Erythroblast (primary cell): ENCODE measurements at places on chromosomes 6 and 20.
A peak's percentile ranks its signal among the peaks of the same experiment; 100 is the strongest.

- DNase-seq = no peak
Measured at GRCh38 chr6:34985236-34985635, 96.2 kb downstream of the ANKS1A start.

DNA sequence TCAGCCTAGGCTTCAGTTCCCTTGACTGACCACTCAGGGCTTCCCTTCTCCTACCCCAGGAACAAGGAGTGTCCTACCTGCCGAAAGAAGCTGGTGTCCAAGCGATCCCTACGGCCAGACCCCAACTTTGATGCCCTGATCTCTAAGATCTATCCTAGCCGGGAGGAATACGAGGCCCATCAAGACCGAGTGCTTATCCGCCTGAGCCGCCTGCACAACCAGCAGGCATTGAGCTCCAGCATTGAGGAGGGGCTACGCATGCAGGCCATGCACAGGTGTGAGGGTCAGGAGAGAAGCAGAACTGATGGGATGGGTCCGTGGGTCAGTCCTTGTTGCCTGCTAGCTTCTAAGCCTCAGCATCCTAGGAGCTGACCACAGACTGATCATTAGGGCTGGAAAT, 1.6 kb downstream of the RING1 start:
- no peak for DNase-seq

- no peak for DNase-seq
Measured at GRCh38 chr6:18985061-18985460, 597.9 kb downstream of the RNF144B start.

- DNase-seq = no peak
Measured at GRCh38 chr6:167683028-167683862, 143.5 kb upstream of the AFDN start.

GRCh38 chr6:6711832-6712448, 123.4 kb downstream of the LY86 start:
- no peak for DNase-seq

- peak; percentile 48 for DNase-seq
Measured at GRCh38 chr20:63230800-63231268, 4.9 kb upstream of the BIRC7 start.

GRCh38 chr6:121550491-121551010, 115.1 kb downstream of the GJA1 start:
- DNase-seq = no peak

GRCh38 chr20:48064929-48065328, 279.6 kb upstream of the SULF2 start:
- no peak for DNase-seq

DNA sequence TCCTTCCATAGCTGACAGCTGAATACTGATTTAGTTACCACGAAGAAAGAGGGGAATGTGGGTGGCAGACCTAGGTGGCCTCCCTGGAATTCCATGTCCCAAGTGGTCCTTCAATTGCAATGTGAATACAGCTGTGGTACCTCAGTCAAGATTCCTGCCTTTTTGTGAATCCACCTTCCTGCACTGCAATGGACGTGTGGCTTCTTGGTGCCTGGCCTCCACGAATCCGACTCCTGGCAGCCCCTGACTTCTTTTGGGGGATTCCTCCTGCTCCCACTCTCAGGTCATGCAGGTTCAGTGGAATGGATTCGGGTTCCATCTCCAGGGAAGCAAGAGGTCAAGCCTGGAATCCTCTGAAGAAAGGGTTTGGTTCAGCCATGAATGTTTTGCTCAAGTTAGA, 117.8 kb downstream of the DACT2 start:
- DNase-seq = no peak

GRCh38 chr6:5674141-5674540, 332.6 kb downstream of the NRN1 start:
- DNase-seq = no peak

- no peak for DNase-seq
Measured at GRCh38 chr6:166297606-166298005, 10.6 kb downstream of the PRR18 start.

GRCh38 chr6:168962886-168963285, 290.8 kb downstream of the THBS2 start:
- no peak for DNase-seq

- no peak for DNase-seq
Measured at GRCh38 chr6:98764373-98764911, 69.9 kb upstream of the POU3F2 start.

- peak; percentile 73 for DNase-seq
Measured at GRCh38 chr6:44219053-44219814, 2.5 kb downstream of the MYMX start.

DNA sequence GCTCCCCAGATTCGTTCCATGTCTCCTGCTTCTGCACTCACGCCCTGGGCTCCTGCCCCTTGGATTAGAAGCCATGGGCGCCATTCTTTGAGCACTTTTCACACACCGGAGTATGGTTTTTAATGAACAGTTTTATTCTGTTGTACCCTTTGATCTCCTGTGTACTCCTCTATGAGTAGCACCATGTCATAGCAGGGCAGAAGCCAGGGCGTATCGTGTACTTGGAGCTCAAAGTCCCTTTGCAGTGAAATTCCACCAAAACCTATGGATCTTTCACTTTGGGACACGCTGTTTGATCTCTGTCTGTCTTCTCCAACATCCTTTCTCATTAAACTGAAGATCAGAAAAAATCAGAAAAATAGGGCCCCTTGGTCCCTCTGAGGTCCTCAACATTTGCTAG, 275.3 kb downstream of the NRN1 start:
- no peak for DNase-seq
